NT2/D1 (cell line): ENCODE measurements at places on chromosomes 11 and 22.
A peak's percentile ranks its signal among the peaks of the same experiment; 100 is the strongest.

DNA sequence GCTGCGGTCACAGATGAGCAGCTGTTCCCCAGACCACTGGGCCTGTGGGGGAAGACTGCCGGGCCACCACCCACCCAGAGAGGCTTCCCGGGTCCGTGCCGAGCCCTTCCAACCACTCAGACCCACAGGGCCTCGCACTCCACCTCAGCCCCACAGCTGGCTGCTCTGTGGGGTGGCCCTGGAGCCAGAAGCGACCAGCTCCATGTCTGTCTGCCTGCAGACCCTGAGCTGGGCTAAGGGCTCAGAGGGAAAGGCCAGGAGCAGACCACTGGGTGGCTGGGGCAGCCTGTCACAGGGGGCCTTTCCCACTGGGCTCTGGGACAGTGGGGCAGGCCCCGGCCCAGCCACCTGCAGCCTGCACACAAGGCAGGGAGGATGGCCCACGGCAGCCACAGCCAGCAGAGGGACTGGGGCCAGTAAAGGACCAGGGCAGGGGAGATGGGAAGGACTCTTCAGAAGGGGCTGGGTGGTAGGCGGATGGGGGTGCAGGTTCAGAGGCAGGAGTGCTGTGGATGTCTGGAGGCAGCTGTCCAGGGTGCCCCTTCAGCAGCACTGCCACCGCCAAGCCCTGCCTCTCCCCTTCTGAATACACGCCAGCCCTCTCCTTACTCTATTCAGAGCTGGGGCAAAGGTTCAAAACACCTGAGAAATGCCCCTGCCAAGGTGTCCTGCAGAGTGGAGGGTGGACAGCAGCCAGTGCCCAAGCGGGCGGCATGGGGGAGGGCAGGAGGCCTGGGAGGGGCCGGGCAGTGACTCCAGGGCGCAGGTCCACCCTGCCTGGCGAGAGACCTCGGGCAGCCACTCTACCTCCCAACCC lies 32.2 kb downstream of the GNB1L start:
- no peak for DNase-seq

DNA sequence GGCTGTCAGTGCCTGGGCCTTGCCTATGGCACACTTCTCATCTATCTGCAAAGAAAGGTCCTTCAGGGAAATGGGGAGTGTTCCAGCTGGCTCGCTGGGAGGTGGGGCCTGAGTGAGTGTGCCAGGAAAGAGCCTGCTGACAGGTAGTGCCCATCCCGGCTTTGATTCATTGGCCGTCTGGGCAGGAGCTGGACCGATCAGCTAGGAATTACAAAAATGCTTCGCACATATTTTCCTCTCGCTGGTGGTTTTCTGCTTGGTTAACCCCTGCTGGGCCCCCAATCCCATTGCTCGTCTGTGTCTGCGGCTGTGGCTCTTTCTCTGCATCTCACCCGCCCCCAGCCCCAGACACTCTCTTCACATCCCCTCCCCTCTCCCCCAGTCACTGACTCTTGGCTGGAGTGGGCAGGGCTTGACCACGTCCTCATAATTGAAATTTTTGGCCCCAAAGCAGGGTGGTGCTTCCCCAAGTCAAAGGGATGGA lies 10.8 kb downstream of the LIF start:
- no peak for DNase-seq

GRCh38 chr11:131998020-131998419 lies 627.6 kb downstream of the NTM start:
- no peak for DNase-seq

DNA sequence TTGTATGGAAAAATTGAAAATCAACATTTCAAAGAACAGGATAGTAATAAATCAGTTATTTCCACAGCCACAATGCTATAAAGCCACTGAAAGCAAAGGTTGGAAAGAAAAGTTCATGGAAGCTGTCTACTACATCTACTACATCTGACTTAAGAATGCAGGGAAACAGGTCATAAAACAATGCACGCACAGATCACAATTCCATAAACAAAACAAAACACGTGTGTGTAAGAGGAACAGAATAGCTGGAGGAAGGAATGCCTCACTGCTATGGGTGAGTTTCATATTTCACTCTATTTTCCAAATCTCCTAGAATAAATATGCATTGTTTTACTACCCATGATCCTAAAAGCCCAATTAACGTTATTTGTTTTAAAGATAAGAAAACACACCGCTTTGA lies 66.3 kb downstream of the NCAPD3 start:
- no peak for DNase-seq

GRCh38 chr11:60950933-60951605 lies 907 bp downstream of the SLC15A3 start:
- no peak for DNase-seq

DNA sequence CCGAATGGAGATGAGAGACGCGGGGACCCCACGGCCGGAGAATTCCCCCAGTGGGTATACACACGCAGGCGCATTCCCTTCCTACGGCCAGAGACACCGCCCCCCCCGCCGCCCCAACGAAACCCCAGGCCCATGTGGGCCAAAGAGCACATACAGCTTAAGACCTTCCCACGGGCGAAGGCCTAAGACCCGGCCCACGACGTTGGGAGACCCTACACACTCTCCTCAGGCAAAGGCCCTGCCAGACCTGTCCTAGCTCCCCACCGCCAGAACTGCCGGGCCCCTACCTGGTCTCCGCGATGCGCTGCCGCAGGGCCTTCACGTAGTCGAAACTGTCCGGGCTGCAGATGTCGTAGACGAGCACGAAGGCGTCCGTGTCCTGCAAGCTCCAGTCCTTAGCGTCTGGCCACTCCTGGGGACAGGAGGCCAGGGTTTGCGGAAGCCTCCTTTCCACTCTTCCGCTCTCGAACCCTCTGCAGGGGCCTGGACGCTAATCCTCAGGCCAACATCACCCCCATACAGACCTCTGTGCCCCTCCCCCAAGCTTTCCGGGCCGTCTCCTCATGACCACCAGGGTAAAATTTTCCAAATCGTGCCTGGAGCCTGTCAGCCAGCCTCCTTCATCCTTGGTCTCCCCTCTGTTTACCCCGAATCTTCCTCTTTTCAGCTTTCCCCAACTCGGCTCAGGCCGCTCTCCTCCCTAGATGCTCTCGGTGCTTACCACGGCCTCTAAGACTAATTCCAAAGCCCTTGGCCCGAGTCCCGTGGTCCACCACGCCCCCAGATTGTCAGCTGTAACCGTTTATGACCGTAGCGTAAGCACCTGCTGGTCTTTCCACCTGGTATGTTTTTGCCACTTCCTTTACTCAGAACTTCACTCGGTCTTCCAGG lies 1.7 kb downstream of the RASL10A start:
- no peak for DNase-seq

- peak; percentile 40 for DNase-seq
Measured at GRCh38 chr11:61787928-61788491, 4.4 kb downstream of the TMEM258 start.

DNA sequence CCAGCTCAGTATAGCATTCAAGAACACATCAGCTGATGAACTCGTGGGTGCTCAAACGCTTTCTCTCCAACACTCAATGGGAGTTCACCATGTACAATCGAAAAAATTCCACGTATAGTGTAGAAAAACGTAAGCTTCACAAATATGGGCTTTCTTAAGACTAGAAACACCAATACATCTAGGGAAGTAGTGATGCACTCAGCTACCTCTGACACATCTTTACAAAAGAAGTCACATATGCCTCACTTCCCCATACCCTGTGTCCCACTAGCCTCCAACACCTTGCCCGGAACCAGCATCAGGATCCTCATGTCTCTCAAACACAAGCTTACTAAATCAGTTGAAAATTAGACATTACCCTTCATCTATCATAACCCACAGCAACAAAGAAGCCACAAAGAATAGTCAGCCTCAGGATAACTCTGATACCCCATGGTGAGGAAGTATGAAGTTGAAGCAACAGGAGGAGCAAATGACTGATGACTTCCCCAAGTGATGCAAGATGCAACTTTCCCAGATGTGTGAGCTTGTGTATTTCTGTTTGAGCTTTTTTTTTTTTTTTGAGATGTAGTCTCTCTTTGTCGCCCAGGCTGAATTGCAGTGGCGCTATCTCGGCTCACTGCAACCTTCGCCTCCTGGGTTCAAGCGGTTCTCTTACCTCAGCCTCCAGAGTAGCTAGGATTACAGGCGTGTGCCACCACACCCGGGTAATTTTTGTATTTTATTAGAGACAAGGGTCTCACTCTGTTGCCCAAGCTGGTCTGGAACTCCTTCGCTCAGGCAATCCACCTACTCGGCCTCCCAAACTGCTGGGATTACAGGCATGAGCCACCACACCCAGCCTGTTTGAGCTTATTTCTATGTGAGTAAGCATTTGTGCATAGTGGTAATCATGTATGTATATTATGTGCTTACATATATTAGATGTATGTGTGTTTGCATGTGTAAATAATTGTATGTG lies 8.5 kb upstream of the DENND5A start:
- no peak for DNase-seq

DNA sequence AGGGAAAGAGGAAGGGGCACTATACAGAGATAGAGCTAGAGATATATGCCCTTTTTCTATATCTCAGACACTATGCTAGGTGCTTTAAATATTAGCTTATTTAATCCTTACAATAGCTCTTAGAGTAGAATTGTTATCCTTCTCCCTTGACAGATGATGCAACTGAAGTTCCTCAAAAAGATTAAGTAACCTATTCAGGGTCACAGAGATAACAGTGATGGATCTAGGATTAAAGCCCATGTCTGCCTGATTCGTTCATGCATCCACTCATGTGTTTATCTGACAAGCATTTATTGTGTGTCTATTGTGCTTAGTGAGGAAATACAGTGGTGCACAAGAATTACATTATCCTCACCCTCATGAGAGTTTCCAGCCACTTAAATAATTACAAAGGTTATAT lies 8.7 kb downstream of the CCDC83 start:
- no peak for DNase-seq

DNA sequence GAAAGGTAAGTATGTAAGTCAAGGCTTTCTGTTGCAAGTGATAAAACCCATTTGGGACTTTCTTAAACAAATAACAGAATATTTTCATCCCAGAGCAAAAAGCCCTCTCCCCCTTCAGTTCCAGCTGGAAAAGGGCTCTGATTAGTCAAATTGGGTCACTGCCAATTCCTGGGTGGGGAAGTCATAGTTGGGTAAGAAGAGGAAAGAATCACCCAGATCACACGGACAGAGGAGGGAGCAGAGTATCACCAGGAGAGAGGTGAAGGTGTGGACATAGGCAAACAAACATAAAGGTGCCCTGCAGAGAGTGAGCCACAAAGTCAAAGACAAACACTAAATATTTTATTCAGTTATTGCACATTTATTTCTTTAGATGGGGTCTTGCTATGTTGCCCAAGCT lies 36.3 kb upstream of the SORL1 start:
- DNase-seq: no peak

DNA sequence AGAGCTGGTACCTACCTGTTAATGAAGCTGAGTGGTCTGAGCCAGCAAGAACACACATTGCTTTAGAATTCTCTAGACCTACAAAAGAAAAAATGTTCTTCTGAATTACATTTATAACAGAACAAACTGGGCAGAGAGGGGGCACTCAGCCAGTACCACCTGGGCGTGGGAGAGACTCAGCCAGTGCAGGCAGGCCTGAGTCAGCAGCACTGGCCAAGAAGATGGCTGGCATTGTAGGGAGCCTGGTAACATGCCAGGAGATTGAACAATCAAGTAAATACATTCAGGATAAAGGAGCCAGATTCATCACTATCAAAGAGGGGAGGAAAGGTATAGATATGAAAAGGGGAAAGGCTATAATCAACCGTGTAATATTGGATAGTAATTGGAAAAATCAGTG lies 19.9 kb downstream of the SERGEF start:
- no peak for DNase-seq

DNA sequence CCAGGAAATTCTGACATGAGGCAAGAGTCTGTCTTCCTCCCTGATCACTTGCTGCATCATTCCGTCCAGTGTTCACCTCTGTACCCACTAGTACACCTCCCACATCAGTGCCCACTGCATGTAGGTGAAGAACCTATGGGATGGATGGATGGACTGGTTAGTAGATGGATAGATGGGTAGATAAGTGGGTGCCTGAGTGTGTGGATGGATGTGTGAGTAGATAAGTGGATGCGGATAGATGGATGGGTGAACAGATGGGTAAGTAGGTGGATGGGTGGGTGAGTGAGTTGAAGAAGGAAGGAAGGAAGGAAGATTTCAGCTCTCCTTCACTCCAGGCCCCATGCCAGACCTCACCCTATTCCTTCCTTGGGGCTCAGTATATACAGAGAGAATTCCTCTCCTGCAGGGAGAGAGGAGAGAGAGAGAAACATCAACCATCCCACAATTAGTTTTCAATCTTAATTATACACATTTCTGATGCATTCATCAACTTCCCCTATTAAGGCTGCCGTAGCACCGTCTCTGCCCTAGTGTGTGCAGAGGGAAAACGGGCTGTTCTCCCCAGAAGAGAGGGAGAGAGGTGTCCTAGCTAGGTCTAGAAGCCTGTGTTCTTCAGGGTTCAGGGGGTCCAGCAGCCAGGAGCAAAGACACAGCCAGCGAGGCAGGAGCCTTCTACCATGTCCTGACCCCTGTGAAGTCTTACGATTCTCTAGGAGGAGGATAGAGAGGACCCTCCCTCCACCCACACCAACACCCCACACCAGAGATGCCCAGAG lies 125.3 kb downstream of the BUD13 start:
- DNase-seq: no peak

GRCh38 chr11:34427186-34427805 lies 11.4 kb upstream of the CAT start:
- no peak for DNase-seq

GRCh38 chr22:38802671-38803121 lies 8.8 kb upstream of the DNAL4 start:
- DNase-seq: no peak

GRCh38 chr11:81190546-81190945 lies 1543.1 kb downstream of the FAM181B start:
- DNase-seq: no peak

DNA sequence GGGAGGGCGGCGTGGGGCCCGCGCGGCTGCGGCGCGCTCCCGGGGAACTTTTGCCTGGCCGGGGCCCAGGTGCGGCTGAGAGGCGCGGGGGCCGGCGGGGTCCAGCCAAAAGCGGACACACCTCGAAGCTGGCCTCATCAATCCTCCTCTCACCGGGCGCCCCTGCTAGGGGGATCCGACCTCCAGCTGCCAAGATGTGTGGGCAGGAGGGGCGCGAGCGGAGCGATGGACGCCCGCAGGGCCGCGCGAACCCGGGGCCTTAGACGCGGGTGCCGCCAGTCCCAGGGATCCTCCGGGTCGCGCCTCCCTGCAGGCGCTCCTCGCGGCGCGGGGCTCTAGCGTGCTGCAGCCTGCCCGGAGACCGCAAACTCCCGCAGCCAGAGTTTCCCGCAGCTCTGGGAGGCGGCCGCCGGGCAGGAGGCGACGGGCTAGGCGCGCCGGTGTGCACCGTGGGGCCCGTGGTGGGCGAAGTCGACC lies 785 bp downstream of the IGSF9B start:
- no peak for DNase-seq

- no peak for DNase-seq
Measured at GRCh38 chr11:64585150-64585549, 5.9 kb upstream of the SLC22A12 start.
